Naive B cell (primary cell): ENCODE measurements at places on chromosomes 3 and 15.

GRCh38 chr3:192727032-192727847, at the start of gene FGF12:
Gene FGF12 (minus strand): TSS chr3:192727541.
- H3K4me3 ChIP-seq: no peak within 1 kb of the TSS
- H3K27ac ChIP-seq: no peak within 1 kb of the TSS

- no peaks in the 10 kb centered on the region for H3K36me3 ChIP-seq
- H3K27ac ChIP-seq: peak overlapping the region; percentile 26
- peaks cover 15% of the 10 kb centered on the region for H3K4me1 ChIP-seq
These were observed 7.2 kb downstream of the COX17 start for GRCh38 chr3:119669906-119670570.

DNA sequence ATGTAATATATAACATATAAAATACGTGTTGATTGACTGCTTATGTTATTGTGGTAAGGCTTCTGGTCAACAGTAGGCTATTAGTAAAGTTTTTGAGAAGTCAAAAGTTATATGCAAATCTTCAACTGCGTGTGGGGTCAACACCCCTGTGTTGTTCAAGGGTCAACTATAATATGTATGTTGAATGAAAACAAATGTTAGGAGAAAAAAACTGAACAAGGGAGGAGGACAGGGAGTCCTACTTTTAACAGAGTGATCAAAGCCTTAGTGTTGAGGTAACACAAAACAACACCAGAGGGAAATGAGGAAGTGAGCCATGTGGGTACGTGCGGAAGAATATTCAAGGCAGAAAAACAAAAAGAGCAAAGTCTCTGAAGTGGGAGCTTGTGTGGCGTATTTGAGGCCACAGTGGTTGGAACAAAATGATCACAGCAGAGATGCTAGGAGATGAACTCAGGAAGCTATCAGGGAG, 62.5 kb downstream of the SFMBT1 start:
- H3K27ac ChIP-seq: peak overlapping the region; percentile 91
- no peaks in the 10 kb centered on the region for H3K36me3 ChIP-seq
- DNase-seq: peak; percentile 69
- peak overlapping the region; percentile 74 for H3K4me3 ChIP-seq

DNA sequence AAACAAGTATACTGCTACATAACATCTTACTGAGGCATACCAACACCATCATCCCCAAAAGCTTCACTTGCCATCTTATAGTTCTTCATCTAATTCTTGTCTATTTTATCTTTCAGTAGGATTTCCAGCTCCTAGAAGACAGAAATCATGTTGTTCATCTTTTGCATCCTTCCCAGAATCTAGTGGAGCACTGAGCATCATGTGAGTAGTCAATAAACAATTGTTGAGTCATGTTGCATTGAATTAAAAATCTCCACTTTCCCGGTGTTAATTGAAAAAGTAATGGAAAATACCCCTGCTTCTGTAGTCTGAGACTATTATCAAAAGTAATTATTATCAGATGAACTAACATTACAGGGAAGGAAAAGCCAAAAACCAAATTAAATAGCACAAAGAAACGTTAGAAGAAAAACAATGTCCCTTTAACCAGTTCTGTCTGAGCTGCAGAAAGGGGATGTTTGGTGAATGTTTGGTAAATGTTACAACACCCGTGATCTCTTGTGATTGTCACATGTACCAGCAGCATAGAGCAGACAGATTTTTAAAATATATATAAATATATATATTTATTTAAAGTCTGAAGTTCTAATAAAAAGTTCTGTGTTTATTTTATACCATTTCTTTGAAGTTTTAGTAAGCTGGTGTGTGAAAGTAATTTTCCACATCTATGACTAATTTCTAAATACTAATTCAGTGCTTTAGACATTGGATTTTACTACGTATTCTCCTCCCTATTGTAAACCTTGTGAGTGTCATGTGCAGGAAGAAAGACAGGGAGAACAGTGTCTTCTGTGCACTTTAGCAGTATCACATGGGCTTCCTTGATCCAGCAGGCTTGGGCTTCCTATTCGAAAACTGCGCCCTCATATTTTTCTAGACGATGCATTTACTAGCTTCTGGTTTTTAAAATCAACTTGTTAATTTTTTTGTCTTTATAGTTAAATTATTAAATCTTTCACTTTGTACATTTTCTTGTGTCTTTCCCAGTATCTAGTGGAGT, 85.6 kb downstream of the RAP2B start:
- H3K36me3 ChIP-seq: no peaks in the 10 kb centered on the region
- no peak overlapping the region for H3K27ac ChIP-seq
- DNase-seq: no peak
- peaks cover 10% of the 10 kb centered on the region for H3K4me1 ChIP-seq
- H3K4me3 ChIP-seq: no peak overlapping the region

GRCh38 chr15:81604713-81605112, 230.7 kb upstream of the TMC3 start:
- peaks cover 1% of the 10 kb centered on the region for H3K4me1 ChIP-seq
- peaks cover 10% of the 10 kb centered on the region for H3K36me3 ChIP-seq
- no peak overlapping the region for H3K4me3 ChIP-seq
- H3K27me3 ChIP-seq: peaks cover 5% of the 10 kb centered on the region
- peak overlapping the region; percentile 35 for H3K27ac ChIP-seq

DNA sequence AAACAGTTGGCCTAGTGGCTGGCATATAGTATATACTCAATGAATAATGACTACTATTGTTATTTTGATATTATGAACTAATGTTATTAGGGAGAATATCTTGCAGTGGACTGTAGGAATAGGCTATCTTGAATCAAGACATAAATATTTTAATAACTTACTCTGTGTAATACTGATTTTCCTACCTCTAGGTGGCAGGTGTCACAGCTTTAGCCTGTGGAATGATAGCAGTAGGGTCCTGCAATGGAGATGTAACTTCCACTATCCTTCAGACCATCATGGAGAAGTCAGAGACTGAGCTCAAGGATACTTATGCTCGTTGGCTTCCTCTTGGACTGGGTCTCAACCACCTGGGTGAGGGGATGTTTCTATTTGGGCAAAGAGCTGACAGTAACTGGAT, 6.5 kb downstream of the PSMD2 start:
- no peak for DNase-seq
- H3K27me3 ChIP-seq: no peaks in the 10 kb centered on the region
- H3K36me3 ChIP-seq: peaks cover 30% of the 10 kb centered on the region

GRCh38 chr3:41682382-41682781, 279.5 kb downstream of the ULK4 start:
- no peak overlapping the region for H3K4me3 ChIP-seq
- no peaks in the 10 kb centered on the region for H3K36me3 ChIP-seq
- H3K4me1 ChIP-seq: no peaks in the 10 kb centered on the region
- no peak for DNase-seq

DNA sequence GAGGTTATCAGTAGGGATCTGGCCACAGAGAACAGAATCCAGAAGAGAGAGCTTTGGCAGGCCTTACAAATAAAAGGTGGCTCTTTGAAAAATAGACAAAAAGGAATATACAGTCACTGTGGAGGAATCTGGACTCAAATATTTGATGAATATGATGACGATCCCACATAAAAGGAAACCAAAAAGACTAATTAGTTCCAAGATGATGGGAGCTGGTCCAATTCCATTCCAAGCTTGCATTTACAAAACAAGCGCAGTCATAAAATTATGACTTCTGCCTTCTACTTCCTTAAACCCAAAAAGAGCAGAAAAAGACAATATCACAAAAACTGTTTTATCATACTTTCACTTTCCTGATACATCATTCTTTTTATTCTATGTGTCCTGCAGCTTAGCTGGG, 285.8 kb downstream of the DIPK2A start:
- H3K4me3 ChIP-seq: no peak overlapping the region
- DNase-seq: no peak
- no peaks in the 10 kb centered on the region for H3K36me3 ChIP-seq
- H3K27ac ChIP-seq: no peak overlapping the region
- no peaks in the 10 kb centered on the region for H3K4me1 ChIP-seq
